M059J (cell line): ENCODE measurements at places on chromosomes 1 and 21. TPM values are rescaled to one million over a fixed set of nuclear protein-coding genes. Genes with fewer than 3 reads are reported as not detected.

ELOVL1 gene
- 152 and 164 TPM in 2 replicates for total RNA-seq

TBX15 gene
- 1.5 and 2.9 TPM in 2 replicates for total RNA-seq

DNA sequence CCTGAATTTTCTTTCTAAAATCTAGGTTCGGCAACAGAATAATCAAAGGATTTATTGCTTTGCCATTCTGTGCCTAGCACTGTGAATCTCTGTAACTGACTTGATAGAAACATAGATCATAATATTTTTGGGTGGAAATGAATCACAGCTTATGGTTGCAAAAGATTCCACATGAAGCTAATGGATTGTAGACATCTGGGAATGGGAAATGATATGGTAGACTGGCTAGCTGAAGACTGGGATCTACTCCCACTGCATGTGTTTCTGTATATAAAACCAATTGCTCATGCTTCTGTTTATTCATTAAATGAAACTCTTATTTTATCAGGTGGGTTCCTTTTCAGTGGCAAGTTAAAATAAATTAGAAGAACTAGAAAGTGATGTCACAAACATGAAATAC is 395.6 kb downstream of the ST6GALNAC3 start:
- no peak for DNase-seq

SPRR2B gene
- not detected in 2 replicates for total RNA-seq

GRCh38 chr1:74470936-74471335 is 41.5 kb downstream of the LRRC53 start:
- DNase-seq: no peak
